Inflammatory macrophage treated with lipopolysaccharide for 4 hours (primary cell): ENCODE measurements at places on chromosomes 1 and 21.

DNA sequence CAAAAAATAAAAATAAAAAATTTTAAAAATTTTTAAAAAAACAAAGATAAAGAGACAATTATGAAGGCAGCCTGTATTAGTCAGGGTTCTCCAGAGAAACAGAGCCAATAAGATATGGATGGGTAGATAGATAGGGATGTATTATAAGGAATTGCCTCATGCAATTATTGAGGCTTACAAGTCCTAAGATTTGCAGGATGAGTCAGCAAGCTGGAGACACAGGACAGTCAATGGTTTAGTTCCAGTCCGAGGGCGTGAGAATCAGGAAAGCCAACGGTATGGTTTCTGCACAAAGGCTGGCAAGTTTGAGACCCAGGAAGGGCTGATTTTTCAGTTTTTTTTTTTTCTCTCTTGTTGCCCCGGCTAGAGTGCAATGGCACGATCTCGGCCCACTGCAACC, 24.1 kb upstream of the EIF4G3 start:
- no peak for DNase-seq

DNA sequence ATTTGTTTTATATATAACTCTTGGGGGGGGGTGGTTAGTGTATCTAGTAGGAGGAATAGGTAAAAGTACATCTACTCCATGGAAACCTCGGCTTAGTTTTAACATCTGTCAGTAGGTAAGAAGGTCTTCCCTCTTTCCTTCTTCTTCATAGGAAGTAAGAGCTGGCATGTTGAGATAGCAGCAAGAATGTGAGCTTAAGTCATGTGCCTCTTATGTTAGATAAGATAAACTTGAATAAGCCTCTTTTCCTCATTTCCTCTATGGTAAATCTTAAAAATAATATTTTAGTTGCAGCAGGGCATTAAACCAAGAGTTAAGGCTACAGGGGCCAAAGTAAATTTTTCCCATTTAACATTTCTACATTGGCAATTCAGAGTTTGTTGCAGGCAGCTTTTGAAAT, 100.4 kb downstream of the MAP3K21 start:
- no peak for DNase-seq

- DNase-seq, result no peak
These were observed 26.7 kb upstream of the SPSB1 start for GRCh38 chr1:9265968-9266367.

DNA sequence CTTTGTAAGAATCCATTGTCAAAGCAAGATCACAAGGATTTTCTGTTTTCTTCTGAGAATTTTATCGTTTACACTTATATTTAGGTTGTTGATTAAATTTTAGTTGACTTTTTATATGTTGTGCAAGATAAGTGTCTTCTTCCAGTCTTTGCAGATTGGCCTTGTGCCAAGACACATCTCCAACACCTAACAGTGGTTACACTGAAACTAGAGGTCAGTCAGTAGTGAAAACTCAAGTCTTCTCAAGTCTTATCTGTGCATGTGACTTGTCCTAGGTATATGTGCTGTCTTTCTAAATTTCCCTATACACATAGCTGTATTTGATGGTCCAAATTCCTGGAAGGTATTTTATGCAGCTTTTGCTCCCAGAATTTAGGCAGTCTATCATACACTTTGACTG, 1183.2 kb upstream of the B3GALT2 start:
- no peak for DNase-seq

DNA sequence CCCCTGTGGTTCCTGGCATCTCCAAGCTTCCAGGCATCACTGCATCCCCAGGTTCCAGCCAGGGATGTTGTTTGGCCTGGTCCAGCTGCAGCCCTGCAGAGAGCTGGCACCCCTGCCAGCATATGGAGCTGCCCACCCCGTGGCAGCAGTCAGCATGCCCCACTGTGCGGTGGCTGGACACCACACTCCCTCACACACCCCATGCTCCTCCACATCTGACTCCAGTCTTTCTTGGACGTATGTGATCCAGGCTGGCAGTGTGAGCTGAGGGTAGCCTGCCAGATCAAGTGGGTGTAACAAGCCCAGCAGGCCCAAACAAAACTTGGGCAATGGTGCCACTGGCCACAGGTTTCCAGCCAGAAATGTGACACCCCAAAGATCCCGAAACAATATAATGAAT, 620.4 kb downstream of the RWDD3 start:
- no peak for DNase-seq

GRCh38 chr1:164256456-164256855, 302.5 kb upstream of the PBX1 start:
- DNase-seq, result no peak

- peak; percentile 62 for DNase-seq
These were observed 12.9 kb downstream of the DESI2 start for GRCh38 chr1:244665771-244666217.

- DNase-seq, result no peak
These were observed 110.4 kb downstream of the SLC30A10 start for GRCh38 chr1:219817914-219818313.

DNA sequence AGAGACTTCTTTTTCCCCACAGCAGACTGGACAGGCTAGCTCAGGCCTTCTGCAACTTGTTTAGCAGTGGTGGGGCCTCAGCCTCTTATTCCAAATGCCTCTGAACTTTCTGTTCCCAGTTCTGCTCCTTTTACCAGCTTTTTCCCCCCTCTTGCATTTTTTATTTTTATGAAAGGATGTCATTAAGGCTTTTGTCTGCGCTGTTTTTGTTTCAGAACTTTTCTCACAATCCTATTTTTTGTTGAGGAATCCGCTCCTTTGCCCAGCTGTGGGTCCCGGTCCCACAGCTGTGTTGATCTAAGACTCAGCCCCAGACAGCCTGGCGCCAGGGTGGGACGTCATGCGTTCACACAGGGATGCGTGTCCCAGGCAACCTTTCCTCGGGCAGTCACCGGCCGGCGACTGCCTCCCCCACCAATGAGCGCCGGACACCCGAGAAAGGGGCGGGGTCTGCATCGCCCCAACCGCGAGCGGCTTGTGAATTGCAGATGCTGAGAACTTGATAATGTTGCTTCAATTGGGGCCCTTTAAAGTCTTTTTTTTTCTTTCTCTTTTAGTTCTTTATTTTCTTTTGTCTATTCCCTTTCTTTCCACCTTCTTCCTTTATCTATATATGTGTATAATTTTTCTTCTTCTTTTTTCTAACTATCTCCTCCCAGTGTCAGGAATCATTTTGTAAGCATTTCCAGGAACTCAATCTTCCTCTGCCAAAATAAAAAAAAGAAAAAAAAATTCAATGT, 3.0 kb upstream of the ID3 start:
- peak; percentile 69 for DNase-seq

DNA sequence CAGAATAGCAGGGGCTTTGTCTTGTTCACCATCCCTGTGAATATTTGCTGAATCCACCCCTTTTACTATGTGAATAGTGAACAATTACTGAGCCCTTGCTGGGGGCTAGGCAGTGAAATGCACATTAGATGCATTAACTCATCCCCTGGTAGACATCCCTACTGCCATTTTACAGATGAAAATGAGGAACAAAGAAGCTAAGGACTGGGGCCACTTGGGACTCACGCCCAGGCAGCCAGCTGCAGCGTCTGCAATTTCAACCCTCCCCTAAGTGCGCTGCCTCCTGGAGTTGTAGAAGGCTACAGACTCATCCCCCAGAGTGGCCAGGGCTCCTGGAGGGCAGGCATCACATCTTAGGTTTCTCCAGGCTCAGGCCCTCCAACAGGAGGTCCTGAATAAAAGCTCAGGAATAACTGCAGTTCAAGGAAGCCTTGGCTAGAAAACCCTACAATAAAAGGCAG, 31.6 kb downstream of the CAPZB start:
- DNase-seq, result peak; percentile 36

DNA sequence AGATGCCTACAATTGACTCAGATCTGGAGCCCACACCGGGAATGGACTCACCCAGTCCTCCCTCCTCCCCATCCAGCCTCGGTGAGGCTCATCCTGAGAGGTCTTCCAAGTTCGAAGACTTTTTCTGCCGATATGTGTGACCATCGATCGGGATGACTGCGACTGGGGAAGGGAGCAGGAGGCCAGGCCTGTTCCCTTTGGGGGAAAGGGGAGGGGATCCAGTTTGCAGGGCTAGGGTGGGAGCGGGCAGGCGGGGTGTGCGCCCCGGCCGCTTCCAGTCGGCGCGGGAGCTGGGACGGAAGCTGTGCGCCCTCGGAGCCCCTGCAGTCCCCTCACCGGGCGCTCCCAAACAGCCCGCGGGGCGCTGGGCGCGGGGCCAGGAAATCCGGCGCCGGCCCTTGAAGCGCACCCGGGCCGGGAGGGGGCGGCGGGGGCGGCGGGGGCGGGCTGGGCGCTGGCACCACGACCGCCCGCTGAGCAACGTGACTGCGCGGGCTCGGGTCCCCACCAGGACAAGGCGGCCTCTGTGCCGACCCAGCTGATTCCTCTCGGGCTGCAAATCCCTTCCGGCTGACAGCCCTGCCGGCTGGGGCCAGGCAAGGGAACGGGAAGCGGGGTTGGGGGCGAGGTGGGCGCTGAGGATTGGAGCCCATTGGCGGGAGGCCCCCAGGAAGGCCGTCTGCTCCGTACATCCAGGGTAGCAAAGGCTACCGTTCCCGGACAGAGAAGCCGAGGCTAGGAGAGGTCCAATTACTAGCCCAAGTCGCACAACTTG, 103.9 kb downstream of the EBNA1BP2 start:
- DNase-seq, result no peak

DNA sequence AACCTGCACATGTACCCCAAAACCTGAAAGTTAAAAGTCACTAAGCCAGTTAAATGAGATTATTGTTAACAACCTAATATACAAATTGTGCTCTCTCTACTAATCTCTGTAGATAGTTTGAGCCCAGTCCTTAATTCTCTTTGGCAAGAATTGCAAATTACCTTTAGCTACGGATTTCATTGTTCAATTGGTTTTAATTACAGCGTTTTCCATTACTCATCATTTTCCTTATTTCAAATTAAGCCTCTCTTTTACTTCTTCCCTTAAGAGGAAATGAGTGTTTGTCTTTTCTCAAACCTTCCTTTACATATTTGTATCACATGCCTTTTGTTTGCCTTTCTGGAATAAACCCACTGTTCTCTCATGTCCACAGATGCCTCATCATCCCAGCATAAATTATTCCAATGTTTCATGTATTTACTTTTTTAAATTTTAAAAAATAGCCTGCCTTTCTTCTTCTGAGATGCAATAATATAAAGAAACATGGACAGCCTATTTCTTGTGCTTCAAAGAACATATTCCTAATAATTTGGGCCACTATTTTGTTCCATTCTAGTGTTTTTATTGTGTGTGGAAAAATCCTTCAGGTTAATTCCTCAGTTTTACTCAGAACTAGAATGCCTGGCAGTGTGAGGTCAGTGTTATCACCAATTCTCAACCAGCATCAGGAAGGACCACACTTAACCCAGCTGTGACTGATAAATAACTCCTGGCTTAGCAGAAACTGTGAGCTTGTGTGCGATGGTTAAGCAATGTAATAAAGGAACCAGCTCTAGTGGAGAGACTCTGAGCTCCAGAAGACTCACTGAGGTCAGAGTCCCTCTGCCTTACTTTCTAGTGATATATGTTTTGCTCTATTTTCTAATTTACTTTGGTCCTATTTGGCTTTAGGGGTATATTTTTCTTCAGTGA, 600.5 kb downstream of the LTN1 start:
- DNase-seq, result no peak

DNA sequence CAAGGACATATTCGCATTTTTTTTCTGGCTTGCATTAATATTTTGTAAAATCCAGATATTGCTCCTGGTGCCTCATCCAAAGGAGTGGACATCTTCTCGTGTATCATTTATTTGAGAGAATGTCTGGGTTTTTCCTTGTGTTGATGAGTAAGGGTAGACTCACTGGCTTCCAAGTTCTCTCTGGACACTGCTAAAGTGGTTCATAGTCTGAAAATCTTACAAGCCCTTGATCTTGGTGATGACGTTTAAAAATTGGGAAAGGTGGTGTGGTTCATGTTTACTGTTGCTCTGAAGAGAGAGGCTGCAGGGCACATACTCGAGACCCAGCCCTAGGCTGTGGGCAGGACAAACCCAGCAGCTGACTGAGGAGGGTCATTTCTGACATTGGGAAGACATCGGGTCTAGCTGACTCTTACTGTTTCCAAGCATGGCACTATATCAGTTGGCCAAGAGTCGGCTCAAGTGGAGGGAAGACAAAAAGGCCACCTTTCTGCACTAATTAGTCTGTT, 296.2 kb downstream of the LMX1A start:
- DNase-seq, result no peak

DNA sequence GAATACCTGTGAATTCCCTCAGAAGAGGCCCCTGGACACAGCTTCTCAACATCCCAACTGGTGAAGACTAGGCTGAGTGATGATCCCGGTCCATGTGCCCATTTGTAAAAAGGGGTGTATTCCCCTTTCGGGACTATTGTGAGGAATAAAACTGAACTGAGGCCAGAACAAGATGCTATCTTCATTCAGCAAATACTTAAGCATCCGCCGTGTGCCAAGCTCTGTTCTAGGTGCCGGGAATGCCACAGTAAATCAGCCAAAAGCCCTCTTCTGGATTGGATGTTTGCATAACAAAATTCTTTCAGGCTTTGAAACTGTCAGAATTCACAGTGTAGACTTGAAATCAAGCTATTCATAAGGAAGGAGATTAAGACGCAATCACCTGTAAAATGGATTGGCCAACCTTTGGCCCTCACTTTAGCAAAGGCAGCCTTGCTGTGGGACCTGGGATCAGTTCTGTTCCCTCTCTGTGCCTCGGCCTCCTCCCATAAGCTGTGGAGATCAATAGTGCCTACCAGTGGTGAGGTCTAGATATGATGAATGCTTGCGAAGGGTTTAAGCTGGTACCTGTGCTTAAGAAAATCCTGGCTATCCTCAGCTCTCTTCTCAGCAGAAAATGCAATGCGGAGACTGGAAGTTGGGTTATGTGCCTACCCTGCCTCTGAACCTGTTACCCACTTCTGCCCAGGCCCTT, 1.8 kb downstream of the ALPL start:
- no peak for DNase-seq

- DNase-seq, result no peak
These were observed 25.0 kb downstream of the VASH2 start for GRCh38 chr1:212975111-212975918.

- no peak for DNase-seq
These were observed 53.7 kb downstream of the ALPL start for GRCh38 chr1:21562896-21563295.
